ENCODE measurements at places on chromosomes 5 and 9.

DNA sequence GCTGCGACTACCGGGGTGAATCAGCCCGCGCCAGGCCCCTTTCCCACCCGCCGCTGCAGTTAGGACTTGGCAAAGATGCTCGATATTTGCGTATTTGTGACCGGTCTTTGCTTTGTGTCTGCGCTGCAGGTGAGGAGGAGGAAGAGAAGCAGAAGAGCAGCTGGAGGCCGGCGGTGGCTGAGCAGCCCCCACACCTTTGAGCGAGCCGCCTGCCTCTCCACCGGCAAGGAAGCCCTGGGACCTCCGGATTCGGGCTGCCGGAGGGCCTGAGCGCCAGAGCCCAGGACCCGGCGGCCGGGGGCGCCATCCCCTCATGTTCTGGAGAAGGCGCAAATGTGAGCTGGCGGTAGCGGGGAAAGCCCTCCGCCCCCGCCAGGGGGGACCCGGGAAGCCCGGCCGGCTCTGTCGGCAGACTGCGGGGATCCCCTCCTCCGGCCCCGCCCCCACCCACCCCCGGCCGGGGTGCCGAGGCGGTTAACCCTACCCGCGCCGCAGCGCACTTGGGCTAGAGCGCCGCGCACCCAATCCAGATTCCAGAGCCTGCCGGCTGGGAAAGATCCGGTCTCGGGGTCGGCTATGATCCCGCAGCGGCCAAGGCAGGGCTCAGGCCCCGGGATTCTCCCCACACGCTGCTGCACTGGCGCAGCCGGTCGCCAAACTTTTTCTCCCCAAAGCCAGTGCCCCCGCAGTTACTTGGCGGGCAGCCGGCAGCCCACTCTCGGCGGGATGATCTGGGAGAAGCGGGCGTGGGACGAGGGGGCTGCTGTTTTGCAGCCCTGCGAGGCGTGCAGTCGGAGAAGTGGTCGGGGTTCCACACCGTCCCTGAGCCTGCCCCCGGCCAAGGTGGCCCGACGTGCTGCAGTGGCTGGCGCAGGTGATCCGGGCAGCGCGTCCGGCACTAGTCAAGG is 800 bp upstream of the KCNN2 start:
- no peak for DNase-seq

GRCh38 chr5:108727236-108727650 is 20.5 kb upstream of the FER start:
- DNase-seq, result no peak

DNA sequence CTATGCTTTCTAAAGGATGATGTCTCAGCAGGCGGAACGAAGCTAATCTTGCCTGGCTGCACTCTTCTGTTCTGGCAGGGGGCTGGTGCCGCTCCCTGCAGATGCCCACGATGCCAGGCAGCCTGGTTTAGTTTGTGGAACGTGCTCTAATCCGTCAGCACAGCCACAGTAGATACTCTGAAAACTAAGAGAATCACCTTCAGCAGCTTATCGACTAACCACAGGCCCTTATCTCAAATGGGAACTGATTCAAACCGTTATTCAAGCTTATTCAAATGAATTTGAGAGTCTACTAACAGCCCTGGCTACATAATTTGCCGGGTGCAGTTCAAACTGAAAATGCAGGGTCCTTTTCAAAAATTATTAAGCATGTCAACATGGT is 246.6 kb upstream of the ANKRD55 start:
- no peak for DNase-seq

GRCh38 chr9:131049829-131050715 is 41.1 kb downstream of the LAMC3 start:
- no peak for DNase-seq

- DNase-seq, result no peak
These were observed 377.7 kb upstream of the IRX1 start for GRCh38 chr5:3217771-3218495.

DNA sequence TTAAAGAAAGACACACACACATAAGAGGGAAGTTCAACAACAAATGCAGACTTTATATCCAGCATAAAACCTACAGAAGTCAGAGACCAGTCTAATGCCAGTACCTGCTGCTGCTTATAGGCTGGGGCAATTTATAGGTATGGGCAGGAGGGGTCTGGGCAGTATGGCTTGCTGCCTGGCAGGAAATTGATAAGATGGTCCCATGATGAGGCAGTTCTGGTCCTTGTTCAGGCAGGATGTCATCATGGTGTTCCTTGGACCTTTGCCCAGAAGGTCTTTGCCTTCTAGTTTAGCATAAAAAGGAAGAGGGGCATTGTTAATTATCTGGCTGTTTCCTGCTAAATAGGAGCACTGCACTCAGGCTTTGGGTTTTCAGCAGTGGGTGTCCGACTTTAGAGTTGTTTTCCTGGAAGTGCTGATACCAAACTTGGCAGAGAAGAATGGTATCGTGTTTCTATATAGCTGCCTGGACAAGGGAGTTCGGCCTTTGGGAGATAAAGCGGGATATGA is 10.4 kb upstream of the PDCD1LG2 start:
- DNase-seq, result no peak

DNA sequence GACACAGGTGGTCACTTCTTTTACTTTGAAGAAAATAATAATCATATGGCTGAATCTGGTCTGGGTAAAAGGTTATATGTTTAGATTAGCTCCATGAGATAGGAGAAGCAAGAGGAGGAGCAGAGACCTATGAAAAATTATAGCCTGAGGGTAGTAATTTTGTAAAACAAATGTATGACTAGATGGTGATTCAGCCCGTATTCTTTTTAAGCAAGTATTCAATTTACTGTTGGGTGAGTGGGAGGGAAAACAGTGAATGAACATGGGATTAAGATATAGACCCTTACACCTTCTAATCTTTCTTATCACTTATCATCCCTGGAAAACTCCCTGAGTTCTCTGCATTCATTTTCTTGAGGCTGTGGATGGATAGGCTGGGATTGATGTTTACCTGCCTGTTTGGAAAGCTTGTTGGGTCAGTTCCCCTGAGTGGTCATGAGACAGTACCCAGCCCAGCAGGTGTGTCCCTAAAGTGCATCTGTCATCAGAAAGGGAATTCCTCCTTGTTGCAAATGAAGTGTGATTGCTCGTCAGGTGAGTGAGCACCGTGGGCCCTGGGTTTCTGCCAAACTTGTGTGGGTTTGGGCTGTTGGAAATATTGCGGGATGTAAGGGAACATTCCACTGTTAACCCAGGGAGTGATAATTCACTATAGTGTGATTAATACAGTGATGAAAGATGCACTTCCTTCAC is 101.2 kb upstream of the GDNF start:
- DNase-seq, result no peak

DNA sequence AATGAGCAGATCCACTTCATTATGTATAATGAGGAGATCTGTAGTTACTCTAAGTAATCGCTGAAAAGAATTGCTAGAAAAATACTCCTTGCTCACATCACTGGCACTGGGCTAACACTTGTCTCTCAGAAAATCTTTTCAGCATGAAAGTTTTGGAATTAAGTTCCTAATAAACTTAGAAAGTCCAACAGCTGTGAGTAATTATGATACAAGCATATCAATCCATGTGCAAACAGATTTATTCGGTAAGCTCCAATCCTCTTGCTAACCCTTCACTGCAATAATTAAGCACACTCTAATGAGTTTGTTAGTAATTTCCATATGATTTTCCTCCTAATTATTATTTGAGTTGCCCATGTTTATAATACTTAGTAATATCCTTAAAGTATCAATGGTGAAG is 652.6 kb upstream of the WWC1 start:
- no peak for DNase-seq

DNA sequence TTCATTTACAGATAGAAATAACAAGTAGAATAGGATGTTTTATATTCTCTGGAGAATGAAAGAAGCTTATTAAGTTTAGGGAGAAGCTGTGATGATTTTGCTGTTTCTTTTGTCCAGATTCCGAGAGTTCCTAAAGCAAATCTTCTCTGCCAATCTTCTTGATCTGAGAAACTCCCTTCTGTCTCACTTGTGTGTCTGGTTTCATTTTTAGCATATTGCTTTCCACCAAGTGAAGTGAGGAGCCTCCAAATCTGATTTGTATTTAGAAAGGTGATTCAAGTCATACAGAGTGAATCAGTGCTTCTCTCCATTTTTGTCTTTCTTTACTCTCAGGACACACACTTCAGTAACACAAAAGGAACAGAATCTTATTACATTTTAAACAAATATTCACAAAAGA is 48.4 kb downstream of the STX17 start:
- DNase-seq, result no peak

GRCh38 chr9:116190637-116191396 is 37.2 kb downstream of the PAPPA start:
- no peak for DNase-seq

GRCh38 chr9:83032065-83032625 is 30.8 kb downstream of the RASEF start:
- no peak for DNase-seq

GRCh38 chr5:149072376-149072775 is 9.5 kb upstream of the SH3TC2 start:
- DNase-seq, result no peak

DNA sequence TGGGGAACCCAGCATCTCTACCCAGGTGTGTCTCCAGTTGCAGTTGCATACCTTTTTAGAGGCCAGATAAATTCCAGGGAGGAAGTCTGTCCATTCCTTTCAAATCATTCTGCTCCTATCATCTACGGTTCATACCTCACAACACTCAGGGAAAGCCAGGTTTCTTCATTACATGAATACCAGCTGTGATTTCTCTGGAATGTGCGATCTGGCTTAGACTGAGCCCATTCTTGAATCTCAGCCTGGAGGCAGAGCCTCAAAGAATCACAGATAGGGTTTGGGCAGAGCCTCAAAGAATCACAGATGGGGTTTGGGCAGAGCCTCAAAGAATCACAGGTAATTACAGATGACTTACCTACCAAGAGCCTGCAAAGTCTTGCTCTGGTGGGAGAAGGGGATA is 7.2 kb downstream of the P4HA2 start:
- no peak for DNase-seq

GRCh38 chr5:34041247-34041972 is 1.6 kb downstream of the C1QTNF3 start:
- DNase-seq, result no peak

DNA sequence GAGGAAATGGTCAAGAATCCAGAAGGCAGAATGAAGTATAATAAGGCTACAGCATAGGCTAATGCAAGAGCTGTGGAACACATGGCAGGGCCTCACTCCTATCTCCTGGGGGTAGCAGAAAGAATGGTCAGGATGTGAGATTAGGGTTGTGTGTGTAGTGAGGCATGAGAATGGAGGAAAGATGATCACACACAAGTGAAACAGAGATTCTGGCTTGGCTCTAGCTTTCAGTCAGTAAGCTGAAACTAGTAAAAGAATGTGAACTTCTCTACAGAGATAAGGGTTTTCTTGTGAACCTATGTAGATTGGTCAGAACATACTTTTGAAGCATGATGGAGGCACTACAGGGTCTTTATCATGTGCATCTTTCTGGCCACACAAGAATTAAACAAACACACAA is 298.8 kb downstream of the ASTN2 start:
- DNase-seq, result no peak

DNA sequence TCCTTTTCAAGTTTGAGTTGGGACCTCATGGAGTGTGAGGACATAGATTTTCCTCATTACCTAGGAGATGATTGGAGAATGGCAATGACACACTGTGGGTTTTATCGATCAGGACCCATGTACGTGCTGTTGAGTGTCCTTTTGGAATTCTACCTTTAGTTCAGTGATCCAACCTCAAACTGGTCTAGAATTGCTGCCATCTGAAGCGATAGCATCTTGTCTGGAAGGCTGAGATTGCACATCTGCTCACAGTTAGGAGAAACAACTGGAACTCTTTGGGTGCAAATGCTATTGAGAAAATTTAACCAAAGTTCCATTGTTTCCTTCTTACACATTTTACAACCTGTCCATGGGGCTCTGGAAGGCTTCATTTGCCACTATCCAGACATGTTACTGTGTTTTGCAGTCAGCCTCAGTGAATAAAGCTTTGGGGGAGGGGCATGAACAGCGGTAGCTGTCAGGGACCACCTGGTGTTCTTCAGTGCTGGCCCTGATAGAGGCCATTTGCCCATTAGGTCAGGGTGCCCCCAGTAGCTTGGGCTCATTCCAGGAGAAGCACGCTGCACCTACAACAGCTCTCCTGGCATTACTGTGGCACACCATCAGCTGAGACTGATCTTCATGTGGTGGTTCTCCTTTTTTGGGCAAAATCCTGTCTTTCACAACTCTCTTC is 123.1 kb downstream of the PDE8B start:
- DNase-seq, result no peak

DNA sequence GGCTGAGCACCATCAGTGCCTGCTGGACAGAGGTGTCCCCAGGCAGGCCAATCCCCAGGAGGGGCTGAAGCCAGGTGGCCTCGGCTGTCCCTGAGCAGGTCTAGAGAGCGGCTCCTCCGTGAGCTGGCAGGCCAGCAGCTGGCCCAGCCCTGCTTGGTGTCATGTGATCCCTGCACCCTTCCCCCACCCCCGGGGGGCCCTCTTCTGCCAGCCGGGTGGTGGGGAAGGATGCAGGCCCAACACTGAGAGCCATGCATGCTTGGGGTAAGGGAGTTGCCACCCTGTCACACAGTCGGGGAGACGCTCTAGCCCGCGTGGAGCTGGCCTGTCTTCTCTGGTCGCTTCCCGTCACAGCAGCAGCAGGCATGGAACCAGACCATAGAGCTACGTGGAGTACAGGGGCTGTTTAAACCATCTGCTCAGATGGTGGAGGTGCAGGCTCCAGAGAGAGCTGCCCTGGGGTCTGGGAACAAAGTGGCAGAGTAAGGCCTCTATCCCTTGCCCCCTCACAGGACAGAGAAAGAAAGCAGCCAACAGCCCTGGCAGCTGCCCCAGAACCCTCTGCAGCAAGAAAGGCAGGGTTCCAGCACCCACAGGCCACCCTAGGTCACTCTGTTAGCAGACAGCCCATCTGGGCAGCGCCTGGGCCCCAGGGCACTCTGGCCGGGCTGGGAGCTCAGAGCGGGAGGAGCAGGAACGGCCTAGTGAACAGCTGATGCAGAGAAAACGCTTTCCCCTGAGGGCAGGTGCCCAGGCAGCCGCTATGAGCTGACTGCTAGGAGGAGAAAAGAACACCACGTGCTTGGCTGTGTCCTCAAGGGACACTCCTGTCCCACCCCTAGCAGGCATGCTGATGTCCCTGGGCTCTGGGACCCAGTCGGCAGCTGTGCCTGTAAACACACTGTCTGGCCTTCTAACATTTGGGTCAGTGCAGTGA is 6.8 kb downstream of the RALGDS start:
- DNase-seq, result no peak

DNA sequence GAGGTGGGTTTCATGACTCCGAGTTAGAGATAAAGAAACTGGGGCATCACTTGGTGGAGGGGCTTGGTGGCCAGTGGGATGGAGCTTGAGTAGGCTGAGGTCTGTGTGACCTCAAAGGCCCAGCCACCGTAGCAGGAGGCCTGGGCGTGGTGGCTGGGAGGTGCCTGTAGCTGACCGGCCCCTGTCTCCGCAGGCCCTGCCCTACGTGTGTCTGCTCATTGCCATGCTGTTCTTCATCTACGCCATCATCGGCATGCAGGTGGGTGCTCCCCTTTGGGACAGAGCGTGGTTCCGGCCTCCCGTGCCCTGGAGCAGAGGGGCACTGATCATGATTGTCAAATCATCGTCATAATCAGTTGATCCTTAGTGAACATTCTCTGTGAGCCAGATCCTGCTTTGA is 196.2 kb downstream of the CACNA1B start:
- DNase-seq, result no peak

GRCh38 chr5:137858954-137859353 is 8.7 kb upstream of the MYOT start:
- DNase-seq, result no peak
